B cell (primary cell): ENCODE measurements at places on chromosomes 7 and 10.

GRCh38 chr10:100744987-100745881 lies at the start of gene PAX2:
Gene PAX2 (plus strand): TSS chr10:100745582. CDS start chr10:100746261, 679 bp downstream.
- DNase-seq: peak; percentile 40

GRCh38 chr7:19111474-19112273 lies 5.8 kb downstream of the TWIST1 start:
- peak; percentile 9 for DNase-seq

GRCh38 chr10:114426476-114426875 lies 22.2 kb upstream of the AFAP1L2 start:
- no peak for DNase-seq

DNA sequence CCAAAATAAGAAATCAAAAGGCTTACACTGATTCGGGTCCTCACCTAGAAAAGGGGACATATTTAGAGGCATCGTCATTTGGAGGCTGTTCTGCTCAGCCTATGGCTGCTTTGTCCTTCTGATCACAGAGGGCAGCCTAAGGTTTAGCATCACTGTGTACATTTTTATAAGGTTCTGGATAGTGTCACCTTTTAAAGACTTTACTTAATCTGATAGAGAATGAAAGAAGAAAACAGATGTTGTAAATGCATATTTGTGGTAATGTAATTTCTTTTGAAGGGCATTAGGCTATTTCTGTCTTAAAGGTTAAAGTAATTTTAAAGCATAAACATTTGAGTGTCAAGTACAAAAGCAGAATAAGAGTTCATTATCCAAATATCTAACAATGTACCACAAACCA lies 445.3 kb upstream of the LRRN3 start:
- no peak for DNase-seq

GRCh38 chr7:80275192-80275605 lies 140.6 kb downstream of the GNAI1 start:
- DNase-seq: no peak

DNA sequence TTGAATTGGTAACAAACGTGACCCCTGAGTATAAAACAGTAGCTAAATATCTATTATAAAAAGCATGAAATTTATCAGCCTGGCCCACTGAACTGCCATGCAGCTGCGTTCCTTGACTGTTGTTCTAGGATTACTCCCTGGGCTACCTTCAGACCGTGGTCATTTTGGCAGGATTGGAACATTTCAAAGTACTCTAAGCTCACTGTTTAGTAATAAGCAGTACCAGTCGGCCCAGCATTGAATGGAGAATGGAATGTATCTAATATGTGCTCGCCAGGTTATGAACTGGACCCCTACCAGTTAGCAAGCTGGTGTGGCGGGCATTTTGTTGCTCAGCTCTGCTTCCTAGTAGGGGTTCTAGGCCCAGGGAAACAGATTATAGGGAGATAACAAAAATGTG lies 112.2 kb downstream of the SEMA3C start:
- DNase-seq: no peak

GRCh38 chr10:118980870-118981269 lies 48.6 kb upstream of the NANOS1 start:
- no peak for DNase-seq

DNA sequence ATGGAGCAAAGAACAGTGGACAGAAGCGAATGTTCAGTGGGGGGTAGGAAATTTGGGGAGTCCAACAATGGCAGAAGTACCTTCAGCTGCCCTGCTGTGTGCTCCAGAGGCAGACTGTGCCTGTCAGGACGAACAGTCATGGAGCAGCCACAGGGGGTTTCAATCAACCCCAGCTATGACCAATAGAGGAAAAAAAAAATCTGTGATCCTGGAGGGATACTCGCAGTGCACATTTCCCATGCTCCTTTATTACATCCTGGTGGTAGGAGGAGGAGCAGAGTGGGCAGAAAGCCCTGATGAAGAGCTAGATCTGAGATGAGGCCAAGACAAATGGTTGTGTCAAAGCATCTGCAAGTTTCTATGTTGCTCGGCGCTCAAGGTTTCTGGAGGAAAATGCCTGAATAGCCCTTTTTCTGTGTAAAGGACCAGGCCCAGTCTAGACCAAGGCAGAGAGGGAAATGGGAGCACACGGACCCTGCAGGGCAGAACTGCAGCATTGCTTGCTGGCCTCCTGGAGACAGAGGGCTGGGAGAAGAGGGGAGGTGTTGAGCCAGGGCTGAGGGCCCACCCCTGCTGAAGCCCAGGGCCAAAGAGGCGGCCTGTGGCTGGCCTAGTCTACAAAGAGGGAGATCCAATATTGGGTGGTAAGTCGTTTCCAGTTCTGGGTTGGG lies 201.5 kb downstream of the GRID1 start:
- no peak for DNase-seq

GRCh38 chr7:98730326-98730725 lies 113.2 kb downstream of the NPTX2 start:
- no peak for DNase-seq

DNA sequence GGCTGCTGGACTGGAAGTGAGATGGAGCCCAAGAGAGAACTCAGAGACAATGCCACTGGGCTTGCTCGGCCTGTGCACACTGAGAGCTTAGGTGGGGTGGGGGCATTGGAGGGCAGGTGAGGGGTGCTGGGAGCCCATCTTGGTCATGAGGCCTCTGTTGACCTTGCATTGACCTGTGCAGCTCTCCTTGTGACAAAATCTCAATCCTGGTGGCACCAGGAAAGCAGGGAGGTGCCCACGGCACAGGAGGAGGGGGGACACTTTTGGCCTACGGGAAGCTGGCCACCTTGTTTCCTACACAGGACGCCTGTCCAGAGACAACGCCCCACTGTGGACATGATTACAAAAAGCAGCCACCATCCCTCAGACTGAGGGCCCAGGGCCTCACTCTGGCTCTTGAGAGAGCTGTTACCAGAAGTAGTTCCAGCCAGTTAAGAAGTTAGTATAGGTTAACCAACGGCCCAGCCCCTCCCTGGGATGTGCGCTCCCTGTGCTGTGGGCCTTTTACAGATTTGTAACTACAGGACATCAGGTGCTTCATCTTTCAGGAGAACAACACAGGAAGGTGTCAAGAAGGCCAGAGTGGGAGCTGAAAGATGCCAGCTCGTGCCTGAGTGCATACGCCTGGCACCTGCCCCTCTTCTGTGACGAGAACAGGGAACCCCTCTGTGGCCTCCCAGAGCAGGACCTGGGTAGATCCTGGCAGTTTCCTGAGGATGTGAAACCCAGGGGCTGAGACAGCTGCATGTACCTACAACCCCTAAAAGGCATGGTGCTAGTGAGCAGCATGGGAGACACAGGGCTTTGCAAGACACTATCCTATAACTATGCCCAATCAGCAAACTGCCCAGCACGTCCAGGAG lies 10.3 kb downstream of the PKD1L1 start:
- DNase-seq: peak; percentile 62

- DNase-seq: no peak
These were observed 11.4 kb downstream of the INHBA start for GRCh38 chr7:41691286-41692190.

GRCh38 chr10:126459878-126460481 lies 71.7 kb upstream of the ADAM12 start:
- no peak for DNase-seq

DNA sequence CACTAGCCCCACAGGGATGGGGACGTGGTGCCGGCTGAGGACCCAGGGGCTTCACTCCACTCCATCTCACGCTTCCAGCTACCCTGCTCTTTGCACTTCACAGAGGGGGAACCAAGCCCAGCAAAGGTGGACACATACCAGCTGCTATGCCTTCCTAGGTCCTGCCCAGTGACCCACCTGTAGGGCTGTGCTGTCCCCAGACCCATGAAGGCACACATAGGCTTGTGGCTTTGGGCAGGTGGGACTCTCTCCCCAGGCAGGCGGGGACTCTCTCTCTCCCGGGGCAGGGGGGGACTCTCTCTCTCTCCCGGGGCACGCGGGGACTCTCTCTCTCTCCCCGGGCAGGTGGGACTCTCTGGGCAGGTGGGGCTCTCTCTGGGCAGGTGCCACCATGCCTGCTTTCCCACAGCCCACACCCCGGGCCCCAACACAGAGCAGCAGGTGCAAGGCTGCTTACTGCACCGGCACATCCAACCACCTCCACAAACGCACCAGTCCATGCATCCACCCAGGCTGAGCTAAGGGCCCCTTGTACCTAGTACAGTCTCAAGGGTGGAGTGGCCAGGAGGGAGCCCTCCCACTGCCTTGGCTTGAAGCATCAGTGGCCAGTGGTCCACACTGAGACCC lies 13.8 kb upstream of the GPR146 start:
- DNase-seq: no peak

GRCh38 chr10:50398381-50398780 lies 147.1 kb upstream of the ASAH2 start:
- no peak for DNase-seq

GRCh38 chr10:88233870-88234269 lies 349.2 kb downstream of the RNLS start:
- no peak for DNase-seq

GRCh38 chr10:14225379-14225778 lies 105.3 kb downstream of the FRMD4A start:
- DNase-seq: no peak

GRCh38 chr7:7956531-7957128 lies 12.0 kb upstream of the GLCCI1 start:
- DNase-seq: no peak

GRCh38 chr10:38147686-38148085 lies 53.5 kb downstream of the ZNF37A start:
- no peak for DNase-seq

GRCh38 chr7:148419856-148420832 lies 170.4 kb upstream of the C7orf33 start:
- DNase-seq: no peak

DNA sequence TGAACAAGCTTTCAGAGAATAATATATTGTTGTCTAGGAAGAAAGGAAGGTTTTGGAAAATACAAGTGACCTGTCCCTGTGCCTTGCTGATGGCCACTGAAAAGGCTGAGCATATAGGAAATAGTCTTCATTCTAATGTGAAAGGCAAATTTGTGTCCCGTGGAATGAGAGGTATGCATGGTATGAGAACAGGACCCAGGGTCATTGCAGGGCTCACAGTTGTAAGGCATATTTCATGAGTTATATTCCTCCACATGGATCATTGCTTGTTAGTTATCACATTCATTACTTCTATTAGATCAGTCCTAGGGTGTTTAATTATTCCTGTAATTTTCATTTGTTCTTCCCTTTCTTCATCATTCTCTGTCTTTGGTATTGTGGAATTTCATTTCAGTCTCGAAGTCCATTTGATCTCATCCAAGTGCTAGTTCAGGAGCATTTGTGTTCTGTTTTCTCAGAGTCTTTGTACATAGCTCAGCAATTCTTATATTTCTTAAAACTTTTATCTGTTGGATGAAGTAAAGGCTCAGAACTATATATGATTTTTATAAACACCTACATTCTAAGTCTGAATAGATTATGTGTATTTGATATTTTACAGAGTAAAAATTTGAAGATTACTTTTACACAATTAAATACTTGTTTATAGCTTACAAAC lies 39.4 kb upstream of the ARHGAP21 start:
- DNase-seq: no peak

GRCh38 chr7:114312649-114313048 lies 102.0 kb upstream of the FOXP2 start:
- no peak for DNase-seq

DNA sequence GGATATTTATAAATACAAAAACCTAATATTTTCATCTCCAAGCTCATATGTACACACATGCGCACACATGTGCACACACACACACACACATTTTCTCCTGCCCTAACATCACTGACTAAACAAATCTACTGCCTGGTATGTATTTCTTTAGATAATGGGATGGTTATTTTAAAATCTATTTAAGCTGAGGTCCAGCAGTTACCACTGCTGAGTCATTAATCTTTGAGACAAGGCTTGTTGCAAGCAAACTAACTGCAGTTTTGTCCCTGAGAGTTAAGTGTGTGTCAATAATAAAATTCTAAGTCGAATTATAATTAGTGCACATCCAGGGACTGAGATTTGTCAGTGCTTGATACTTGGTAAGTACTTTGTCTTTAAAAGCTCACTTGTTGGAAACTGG lies 135.1 kb downstream of the VPS50 start:
- DNase-seq: no peak

DNA sequence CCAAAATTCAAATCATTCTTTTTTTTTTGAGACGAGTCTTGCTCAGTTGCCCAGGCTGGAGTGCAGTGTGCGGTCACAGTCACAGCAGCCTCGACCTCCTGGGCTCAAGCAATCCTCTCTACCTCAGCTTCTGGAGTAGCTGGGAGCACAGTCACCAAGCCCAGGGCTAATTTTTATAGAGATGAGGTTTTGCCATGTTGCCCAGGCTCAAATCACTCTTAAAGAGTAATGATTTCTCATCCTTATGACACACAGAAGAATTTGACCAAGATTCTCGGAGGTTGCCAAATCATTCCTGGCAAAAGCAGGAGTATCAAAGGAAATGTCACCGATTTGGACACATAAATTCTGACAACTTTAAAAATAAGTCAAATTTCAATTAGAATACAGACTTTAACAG lies 39.1 kb downstream of the SIRT1 start:
- no peak for DNase-seq

DNA sequence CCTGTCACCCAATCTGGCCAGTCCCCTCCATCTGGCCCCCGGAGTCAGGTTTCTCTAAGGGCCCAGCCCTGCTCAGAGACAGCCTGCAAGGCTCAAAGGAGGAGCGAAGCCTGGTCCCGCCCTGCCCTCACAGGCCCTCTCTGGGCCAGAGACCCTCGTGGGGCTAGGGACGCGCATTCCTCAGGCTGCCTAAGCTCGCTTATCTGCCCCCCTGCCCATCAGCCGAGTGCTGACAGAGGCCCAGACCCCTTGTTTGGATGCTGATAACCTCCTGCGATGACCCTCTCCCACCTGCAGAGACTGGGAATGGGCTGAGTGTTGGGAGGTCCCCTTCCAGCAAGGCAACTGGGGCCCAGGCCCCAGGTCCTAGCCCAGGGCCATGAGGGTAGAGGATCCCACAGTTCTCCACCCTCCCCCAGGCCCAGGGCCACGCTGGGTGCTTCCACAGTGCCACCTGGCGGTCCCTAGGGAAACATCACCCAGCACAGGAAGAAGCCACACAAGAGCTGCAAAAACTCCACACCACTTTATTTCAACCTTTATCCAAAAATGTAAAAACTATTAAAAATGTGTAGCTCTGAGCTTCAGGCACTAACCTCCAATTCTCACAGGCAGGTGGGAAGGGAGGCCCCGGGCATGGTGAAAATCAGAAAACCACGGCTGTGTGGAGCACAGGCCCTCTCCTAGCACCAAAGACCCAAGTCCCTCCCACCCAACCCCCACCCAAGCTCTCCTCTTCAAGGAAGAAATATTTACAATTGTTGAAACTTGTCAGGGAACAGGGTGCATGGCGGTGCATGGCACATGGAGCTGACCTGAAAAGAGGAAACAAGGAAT lies 2.2 kb downstream of the NPM3 start:
- DNase-seq: peak; percentile 79
